Smooth muscle cell of the pulmonary artery (primary cell): ENCODE measurements at places on chromosomes 3 and 15. TPM values are rescaled to one million over a fixed set of nuclear protein-coding genes. Genes with fewer than 3 reads are reported as not detected.

LARP6 gene
- 51.3 and 52.6 TPM in 2 replicates for total RNA-seq

GOLGA6D gene
- total RNA-seq: not detected in 2 replicates

GDPGP1 gene
- total RNA-seq: 6.3 and 10.8 TPM in 2 replicates

TMEM266 gene
- 0.03 and 0.07 TPM in 2 replicates for total RNA-seq

GUCA1C gene
- not detected in 2 replicates for total RNA-seq

PAQR9 gene
- total RNA-seq: 0.20 and 0.36 TPM in 2 replicates

PGBD4 gene
- 3.6 and 3.9 TPM in 2 replicates for total RNA-seq

IL16 gene
- 0.20 and 0.65 TPM in 2 replicates for total RNA-seq

ZBBX gene
- 0.20 TPM in 1 of 2 replicates, not detected in the other for total RNA-seq

TYRO3 gene
- total RNA-seq: 7.6 and 11.5 TPM in 2 replicates

ALPK3 gene
- 4.3 and 26.4 TPM in 2 replicates for total RNA-seq

BCL2A1 gene
- total RNA-seq: 0.33 and 1.1 TPM in 2 replicates

SPTBN5 gene
- total RNA-seq: 0.20 and 0.36 TPM in 2 replicates

ST3GAL6 gene
- 6.4 and 19.9 TPM in 2 replicates for total RNA-seq

ASB14 gene
- total RNA-seq: not detected in 2 replicates

PLOD2 gene
- 819 and 1,169 TPM in 2 replicates for total RNA-seq

GTF2E1 gene
- total RNA-seq: 11.7 and 11.9 TPM in 2 replicates

RBMS3 gene
- 59.6 and 68.2 TPM in 2 replicates for total RNA-seq

ACOX2 gene
- total RNA-seq: 18.3 and 22.9 TPM in 2 replicates

ZNF280D gene
- total RNA-seq: 22.3 and 29.1 TPM in 2 replicates

CASR gene
- total RNA-seq: not detected in 2 replicates

ZPLD1 gene
- total RNA-seq: 0.13 and 1.1 TPM in 2 replicates

FBXO45 gene
- total RNA-seq: 8.9 and 9.3 TPM in 2 replicates

SLC28A1 gene
- 0.10 TPM in 1 of 2 replicates, not detected in the other for total RNA-seq

ADGRG7 gene
- 0.07 TPM in 1 of 2 replicates, not detected in the other for total RNA-seq

CD47 gene
- 61.9 and 90.9 TPM in 2 replicates for total RNA-seq

LMOD3 gene
- total RNA-seq: 0.07 TPM in 1 of 2 replicates, not detected in the other

C3orf49 gene
- not detected in 2 replicates for total RNA-seq

CFAP100 gene
- total RNA-seq: not detected in 2 replicates
